ENCODE measurements at places on chromosomes 1 and 21.

GRCh38 chr1:209879539-209879938, 51.8 kb downstream of the UTP25 start:
- no peak for DNase-seq

- DNase-seq: no peak
Measured at GRCh38 chr1:25554886-25555752, 11.7 kb downstream of the LDLRAP1 start.

DNA sequence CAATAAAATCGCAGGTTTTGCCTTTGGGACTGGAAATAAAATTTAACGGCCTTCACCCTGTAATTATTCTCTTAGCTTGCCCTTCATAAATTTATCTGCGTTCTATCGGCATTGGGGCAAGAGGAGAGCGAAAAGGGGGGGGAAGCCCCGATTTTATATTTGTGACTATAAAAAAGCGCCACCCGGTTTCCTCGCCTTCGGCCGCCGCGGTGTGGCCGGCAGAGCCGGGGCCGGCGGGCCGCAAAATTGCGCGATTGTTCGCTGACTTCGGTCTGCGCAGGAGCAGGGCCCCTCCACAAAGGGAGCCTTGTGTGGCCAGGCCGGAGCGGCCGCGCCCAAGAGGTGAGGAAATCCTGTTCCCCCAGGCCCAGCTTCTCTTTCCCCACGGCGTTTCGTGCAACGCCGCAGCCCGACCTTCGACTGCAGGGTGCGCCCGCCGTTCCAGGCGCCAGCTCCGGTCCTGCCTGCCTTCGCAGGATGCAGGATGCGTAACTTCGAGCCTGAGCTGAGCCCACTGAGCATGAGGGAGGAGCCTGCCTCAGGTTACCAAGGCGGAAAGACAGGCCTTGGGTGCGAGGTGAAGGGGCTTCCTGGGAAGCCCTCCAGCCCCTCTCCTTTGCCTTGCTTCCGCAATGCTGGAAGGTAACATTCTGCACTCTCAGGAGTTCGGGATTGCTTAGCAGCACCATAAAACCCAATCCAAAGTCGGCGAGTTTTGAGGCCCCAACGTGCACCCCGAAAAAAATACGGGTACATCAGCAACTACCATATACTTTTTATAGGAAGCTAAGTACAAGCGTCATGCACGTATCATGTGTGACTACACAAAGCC, 4.9 kb upstream of the TBX15 start:
- DNase-seq: no peak

DNA sequence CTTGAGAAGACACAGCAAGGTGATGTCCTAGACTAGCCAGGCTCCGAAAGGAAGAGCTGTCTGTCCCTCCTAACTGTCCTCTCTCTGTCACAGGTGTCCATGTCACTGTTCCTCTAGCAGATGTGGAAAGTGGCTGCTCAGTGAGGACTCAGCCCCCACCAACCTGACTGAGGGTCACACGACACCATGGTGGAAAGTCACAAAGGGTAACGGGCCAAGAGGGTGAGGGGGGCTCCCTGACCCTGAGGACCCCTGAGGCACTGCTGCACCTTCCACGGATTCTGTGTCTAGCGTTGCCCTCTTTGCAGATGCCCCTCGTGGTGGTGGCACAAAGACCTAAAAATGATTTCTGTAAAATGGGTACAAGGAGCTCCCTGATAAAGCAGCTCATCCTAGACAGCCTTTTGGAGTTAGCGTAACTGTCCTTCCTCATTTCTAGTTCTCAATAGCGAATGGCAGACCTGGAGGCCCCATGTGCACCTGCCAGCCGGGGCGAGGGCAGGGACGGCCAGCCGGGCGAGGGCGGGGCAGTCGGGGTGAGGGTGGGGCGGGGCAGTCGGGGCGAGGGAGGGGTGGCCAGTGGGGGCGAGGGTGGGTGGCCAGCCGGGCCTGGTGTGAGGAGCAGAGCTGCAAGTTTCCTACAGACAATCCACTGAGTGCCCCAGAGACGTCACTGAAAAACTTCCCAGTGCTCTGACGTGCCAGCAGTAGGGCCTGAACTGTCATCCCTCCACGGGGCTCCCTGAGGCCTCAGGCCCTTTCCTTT, 23.4 kb downstream of the POFUT2 start:
- DNase-seq: no peak

DNA sequence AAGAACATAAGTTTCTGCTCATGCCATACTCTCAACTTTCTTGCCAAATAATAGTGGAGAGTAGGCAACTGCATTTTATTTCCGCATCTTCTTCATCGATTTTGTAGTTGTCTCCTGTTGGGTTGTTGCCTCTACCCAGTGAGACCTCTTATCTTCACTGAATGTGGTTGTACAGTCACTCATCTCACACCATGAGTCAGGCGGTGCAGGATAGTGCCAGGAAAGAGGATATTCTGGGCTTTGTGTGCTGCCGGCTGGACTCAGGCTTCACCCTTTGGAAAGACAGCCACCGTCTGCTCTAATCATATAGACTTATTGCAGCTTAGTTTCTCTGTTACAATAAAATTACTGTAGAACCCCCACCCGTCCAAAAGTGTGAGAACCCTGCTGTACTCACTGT, 154.3 kb upstream of the USP24 start:
- DNase-seq: no peak

GRCh38 chr1:207097871-207098324, 6.1 kb upstream of the C4BPA start:
- no peak for DNase-seq

DNA sequence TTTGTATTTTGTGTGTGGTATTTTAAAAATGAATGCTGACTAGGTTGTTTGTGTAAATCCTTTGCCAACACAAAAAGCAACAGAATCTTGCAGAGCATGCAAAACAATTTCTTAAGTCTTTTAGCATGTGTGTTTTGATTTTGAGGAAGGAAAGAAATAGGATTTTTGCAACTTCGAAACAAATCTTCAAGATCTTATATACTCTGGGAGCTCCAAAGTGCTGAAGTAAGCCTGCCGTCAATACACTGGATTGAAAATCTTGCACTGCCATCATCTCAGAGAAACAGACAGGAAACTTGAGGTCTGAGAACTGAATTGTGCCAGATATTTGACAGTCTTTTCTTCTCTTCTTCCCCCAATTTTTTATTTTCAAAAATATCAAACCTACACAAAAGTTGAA, 29.3 kb upstream of the DISP1 start:
- no peak for DNase-seq

- DNase-seq: no peak
Measured at GRCh38 chr1:10890491-10891071, 94.1 kb upstream of the CASZ1 start.

- no peak for DNase-seq
Measured at GRCh38 chr1:160550572-160551034, 27.5 kb upstream of the SLAMF6 start.

DNA sequence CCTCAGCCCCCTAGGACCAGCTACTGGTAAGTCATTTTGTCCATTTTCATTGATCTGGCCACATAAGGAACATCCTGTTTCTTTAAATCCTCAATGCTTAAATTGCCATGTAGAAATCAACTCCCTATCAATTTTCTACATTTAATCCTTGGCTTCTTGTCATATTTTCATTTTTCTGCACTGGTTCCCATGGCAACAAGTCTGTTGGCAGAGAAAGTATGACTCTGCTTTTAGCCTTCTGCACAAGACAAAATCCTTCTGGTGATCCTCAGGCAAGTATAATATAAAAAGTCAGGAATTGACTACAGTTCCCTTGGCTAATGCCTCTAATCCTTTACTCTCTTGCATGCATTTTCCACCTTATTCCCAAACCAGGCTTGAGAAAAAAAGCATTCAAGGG, 65.0 kb downstream of the LRRC40 start:
- no peak for DNase-seq

- DNase-seq: peak; percentile 5
Measured at GRCh38 chr1:247415423-247416361, at the start of gene NLRP3. Gene NLRP3 (plus strand): TSS chr1:247416173. CDS start chr1:247418801, 2,628 bp downstream.

DNA sequence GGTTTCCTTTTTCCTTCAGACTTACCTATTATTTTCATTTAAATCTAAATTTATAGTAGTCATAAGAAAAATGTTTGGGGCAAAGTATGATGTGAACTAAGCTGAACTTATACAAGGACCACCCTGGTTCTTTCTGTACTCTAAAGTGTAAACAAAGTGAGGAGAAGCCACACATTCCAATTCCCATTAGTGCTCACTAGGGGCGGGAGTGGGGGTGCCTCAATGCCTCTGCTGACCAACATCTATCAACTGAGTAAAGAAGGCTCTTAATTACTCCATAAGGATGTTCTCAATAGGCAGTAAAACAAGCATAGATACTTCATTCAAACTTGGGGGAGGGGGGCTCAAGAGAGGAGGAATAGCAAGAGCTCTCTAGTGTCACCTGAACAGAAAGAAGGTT, 151.7 kb downstream of the CDC42BPA start:
- DNase-seq: no peak

GRCh38 chr1:19754482-19754881, 45.2 kb downstream of the TMCO4 start:
- no peak for DNase-seq

- no peak for DNase-seq
Measured at GRCh38 chr1:151479462-151479861, 20.2 kb upstream of the POGZ start.

GRCh38 chr1:224502459-224503160, 68.0 kb upstream of the WDR26 start:
- no peak for DNase-seq

DNA sequence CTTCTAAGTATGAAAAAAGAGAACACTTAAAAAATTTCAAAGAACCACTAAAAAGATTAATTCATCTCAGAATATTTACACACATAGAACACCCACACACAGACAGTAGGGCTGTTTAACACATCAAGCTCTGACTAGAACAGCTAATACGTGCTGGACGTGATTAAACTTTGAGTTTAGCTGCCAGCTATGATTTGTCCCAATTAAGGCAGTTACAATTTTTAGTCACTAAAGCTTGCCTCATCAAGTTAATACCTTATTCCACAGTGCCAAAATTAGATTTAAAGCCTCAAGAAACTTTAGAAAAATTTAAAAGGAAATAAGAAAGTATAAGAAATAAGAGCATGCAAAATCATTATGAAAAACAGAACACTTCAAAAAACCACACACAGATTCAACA, 18.9 kb downstream of the SLC16A1 start:
- DNase-seq: no peak

GRCh38 chr1:117189726-117190125, 21.0 kb downstream of the VTCN1 start:
- DNase-seq: no peak

GRCh38 chr1:113686891-113687618, 72.2 kb downstream of the PHTF1 start:
- no peak for DNase-seq

DNA sequence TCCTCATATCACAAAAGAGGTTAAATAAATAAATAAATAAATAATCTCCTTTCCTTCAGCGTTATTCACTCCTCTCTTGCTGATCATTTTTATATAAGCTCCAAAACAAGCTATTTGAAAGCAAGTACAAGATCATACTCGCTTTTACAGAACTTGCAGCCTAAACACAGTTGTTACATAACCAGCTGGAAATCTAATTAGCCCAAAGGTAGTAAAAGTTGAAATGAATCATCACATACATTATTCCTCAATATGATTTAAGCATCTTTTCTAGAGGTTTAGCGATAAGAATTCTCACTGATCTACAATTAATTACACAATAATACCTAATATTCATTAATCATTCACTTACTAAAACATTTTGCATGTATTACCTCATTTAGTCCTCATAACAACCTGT, 160.2 kb downstream of the COP1 start:
- DNase-seq: no peak

GRCh38 chr1:21594935-21595897, 73.9 kb downstream of the RAP1GAP start:
- peak; percentile 11 for DNase-seq

GRCh38 chr1:183887826-183888819, 83.2 kb downstream of the RGL1 start:
- no peak for DNase-seq

DNA sequence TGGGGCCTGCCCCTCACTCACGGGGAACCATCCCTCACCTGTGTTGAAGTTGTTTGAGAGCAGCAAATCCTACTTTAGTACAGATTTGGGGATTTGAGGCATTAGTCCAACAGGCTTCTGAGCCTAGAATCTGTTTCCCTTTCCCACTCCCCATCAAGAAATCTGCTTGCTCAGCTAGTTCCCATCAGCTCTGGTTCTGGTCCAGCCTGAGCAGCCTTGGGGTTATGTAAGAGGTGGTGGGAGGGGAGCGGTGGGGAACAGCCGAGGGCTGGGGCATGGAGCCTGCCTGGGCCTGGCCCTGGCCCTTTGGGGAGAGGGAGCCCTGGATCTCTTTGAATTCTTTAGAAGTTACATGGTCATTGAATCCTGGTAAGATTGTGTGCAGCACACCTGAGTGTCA, 4.1 kb downstream of the GSTM5 start:
- no peak for DNase-seq

DNA sequence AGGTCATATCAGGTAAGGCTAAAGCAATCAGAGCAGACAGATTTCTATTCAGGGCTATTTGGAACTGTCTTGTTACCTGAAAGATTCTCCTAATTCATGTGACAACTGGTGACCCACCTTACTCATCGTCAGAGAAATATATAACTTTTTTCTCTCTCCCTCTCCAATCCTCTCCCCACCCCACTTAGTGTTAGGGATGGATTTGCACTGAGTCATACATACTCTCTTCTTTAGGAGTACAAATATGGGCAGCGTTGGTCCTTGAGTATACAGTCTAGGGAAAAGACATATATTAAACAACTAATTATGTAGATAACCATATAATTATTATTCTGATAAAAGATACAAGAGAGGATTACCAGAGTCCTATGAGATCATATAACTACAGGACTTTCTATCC, 246.3 kb downstream of the HHIPL2 start:
- DNase-seq: no peak

GRCh38 chr1:155967341-155968050, 10.9 kb downstream of the ARHGEF2 start:
- no peak for DNase-seq

- DNase-seq: no peak
Measured at GRCh38 chr1:232524056-232524455, 105.9 kb downstream of the SIPA1L2 start.

DNA sequence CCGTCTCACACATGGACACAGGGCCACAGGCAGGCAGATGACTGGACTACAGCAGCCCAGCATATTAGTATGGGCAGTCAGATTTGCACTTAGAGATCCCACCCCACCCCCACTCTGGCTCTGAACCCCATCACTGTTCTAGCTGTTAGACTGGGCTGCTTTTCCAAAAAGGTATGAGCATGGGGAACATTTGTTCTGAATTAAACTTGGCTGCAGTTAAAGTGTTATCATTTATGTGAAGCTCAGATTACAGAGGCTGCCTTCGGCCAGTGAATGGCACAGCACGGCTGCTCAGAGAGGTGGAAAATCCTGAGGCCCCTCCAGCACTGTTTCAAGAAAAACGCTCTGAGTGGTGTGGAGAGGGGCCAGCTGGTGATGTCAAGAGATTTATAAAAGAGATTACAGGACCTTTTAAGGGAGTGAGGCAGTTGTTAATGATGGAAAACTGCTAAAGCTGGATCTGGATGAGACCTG, 6.9 kb upstream of the NOS1AP start:
- no peak for DNase-seq

DNA sequence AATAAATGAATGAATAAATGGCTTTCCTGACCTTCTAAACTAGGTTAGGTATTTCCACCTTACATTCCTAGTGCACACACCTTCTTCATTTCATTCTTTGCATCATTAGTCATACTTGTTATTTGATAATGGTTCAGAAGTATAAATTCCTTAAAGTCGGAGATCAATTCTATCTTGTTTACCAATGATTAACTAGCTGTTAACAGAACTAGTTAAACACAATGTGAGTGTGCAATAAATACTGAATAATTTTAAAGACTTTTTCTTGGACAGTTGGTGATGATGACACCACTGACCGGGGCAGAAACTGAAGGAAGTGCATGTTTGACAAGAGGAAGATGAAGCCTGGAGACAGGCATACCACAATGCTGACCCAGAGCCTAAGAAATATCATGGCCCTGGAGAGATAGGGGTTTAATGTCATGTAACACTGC, 207.1 kb upstream of the DEPDC1 start:
- no peak for DNase-seq
